Cardiac atrium fibroblast (primary cell): ENCODE measurements at places on chromosomes 6 and 20. TPM values are rescaled to one million over a fixed set of nuclear protein-coding genes. Genes with fewer than 3 reads are reported as not detected.

DZANK1 gene
- 0.16 and 0.36 TPM in 2 replicates for total RNA-seq

HRH3 gene
- total RNA-seq: not detected in 2 replicates

KHDC1L gene
- total RNA-seq: not detected in 2 replicates

ADGB gene
- not detected in 2 replicates for total RNA-seq

PCK1 gene
- total RNA-seq: not detected in 2 replicates

CDH26 gene
- 0.32 TPM in 1 of 2 replicates, not detected in the other for total RNA-seq

SLC13A3 gene
- total RNA-seq: 0.16 and 0.36 TPM in 2 replicates

SGK2 gene
- not detected in 2 replicates for total RNA-seq

MCCD1 gene
- not detected in 2 replicates for total RNA-seq

CCN2 gene
- 511 and 668 TPM in 2 replicates for total RNA-seq

TFAP2D gene
- total RNA-seq: not detected in 2 replicates

RAB32 gene
- total RNA-seq: 67.9 and 78.9 TPM in 2 replicates

OR2J3 gene
- not detected in 2 replicates for total RNA-seq

FOXQ1 gene
- total RNA-seq: not detected in 2 replicates
